Ureter (tissue), 1 donor: ENCODE measurements at places on chromosomes 3 and 15.

- DNase-seq = no peak
These were observed 38.7 kb downstream of the C3orf38 start for GRCh38 chr3:88188436-88188835.

- DNase-seq = no peak
These were observed 1.2 kb downstream of the COL8A1 start for GRCh38 chr3:99639579-99639978.

DNA sequence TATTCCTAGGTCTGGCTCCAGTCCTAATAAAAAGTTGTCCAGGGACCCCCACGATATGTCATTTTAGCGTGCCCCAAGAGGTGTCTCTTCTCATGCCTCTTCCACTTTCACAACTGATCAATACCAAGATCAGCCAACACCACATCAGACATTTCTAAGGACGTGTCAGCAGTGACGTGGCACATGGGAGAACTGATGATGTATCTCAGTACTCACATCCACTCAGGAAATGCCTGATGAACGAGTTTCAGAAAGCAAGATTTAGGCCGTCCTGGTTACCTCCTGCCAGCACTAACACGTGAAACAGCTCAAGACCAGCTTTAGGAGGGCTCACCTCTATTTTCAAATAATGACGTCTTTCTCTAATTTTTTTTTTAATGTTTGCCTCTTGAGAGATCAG lies 19.6 kb downstream of the VGLL4 start:
- no peak for DNase-seq

DNA sequence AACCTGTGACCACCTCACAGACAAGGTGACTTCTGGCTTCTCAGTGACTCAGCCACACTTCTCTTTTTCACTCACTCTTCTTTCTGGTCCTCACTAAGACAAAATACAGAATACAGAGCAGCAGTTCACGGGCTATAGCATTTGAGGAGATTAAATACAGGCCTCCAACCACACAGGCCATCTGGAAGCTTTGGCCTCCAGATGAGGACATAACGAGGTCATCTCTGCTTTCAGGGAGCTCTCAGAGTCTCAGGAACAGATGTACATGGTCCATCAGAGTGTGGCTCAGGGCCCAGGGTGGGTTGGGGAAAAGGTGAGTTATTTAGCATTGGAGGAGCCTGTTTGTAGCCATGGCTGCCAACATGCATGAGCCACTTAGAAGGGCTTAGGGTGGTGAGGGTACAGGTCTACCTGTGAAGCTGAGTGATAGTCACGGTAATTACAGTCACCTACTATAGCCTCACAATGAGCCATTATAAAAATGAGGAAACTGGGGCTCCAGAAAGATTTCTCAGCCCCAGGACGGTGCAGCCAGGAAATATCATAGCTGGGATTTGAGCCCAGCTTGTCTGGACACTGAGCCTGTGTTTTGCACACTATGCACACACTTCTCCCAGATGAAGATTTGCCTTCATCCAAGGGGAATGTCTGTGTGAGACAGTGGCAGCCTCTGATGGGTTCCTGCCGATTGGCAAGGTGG lies 159.8 kb upstream of the CTDSPL start:
- no peak for DNase-seq

DNA sequence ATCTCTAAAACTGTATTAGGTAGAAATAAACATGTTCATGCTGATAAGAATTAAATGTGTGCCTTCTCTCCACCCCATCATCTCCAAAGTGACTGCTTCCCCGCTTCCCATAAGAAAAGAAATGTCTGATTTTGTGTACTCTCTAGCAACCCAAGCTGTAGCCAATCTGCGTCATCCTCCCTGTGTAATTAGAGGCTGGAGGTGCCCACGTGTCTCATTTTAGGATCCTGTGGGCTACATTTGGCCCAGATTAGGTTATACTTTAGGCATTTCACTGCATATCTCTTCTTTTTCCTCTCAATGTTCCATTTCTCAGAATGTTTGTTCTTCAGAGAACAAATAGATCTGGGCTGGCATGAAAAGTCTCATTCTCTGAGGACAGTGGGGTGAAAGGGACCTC lies 19.3 kb upstream of the ZNF148 start:
- no peak for DNase-seq

DNA sequence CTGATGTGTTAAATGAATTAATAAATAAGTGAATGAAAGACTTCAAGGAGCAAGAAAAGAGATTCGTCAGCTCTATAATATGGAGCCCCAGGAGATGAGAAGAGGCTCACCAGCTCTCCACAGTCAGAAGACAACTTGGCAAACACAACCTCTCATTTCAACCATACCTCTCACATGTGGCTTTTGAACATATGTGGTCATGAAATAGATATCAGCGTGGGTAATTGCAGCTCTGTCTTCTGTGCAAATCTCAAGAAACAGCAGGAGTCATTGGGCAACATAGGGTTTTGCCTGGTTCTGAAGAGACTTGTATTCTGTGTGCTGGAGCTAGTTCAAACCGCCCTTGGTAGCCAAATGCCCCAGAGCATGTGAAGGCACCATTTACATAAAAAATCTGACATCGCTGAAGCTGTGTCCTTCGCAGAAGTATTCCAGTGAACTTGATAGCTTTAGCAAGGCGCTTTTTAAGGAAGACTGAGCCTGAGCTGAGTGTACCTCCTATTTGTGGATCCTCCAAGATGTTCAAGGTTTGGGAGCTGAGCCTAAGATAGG lies 8.4 kb downstream of the CX3CR1 start:
- no peak for DNase-seq

GRCh38 chr15:50685191-50685975 lies 1.2 kb downstream of the TRPM7 start:
- no peak for DNase-seq

GRCh38 chr15:63395730-63396151 lies 14.1 kb upstream of the CA12 start:
- DNase-seq = no peak

- DNase-seq = no peak
These were observed 10.0 kb upstream of the SPINK8 start for GRCh38 chr3:48343432-48343831.

DNA sequence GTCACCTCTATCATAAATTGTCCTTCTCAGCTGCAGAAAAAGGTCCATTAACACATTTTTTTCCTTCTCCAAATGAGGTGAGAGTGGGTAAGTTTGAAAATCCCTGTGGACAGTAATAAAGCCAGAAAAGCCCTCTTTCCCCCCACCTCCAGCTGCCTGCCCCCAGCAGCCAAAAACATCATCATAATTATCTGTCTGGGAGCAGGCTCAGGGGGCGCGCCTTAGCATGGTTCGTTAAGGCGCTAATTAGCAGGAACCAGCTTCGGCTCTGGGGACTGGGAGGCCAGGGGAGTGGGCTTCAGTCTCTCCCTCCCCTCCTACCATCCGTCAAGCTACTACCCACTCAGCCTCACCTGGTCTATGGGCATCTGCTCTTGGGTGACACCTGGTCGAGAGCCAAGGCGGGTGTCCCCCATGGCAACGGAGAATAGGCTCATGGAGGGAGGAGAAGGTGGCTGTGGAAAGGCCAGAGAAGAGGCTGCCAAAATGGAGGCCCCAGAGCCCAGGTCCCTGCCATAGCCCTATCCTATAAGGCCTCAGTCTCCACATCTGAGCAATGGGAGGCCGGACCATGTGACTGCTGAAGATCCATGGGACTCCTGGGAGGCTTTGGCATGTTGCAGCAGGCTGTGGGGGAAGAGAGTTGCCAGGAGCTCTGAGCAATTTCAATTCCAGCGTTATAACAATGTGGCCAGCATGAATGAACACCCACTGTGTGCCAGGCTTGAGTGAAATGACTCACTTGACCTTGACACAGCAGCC lies 140.1 kb upstream of the LINGO1 start:
- no peak for DNase-seq

GRCh38 chr15:74807282-74807681 lies 5.4 kb upstream of the LMAN1L start:
- DNase-seq = no peak
